ENCODE measurements at places on chromosomes 6 and 20.

DNA sequence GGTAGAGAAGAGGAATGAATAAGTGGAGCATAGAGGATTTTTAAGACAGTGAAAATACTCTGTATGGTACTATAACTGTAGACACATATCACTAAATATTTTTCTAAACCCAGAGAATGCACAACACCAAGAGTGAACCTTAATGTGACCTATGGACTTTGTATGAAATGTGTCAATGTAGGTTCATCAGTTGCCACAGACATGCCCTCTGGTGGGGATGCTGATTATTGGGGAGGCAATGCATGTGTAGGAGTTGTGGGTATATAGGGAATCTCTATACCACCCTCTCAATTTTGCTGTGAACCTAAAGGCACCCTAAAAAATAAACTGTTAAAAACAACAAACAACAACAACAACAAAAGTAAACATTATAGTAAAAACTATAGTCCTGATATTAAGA is 293.7 kb downstream of the RNF144B start:
- no peak for DNase-seq

- DNase-seq = peak; percentile 89
Observed at GRCh38 chr6:11381801-11382513, 149.5 kb upstream of the NEDD9 start.

DNA sequence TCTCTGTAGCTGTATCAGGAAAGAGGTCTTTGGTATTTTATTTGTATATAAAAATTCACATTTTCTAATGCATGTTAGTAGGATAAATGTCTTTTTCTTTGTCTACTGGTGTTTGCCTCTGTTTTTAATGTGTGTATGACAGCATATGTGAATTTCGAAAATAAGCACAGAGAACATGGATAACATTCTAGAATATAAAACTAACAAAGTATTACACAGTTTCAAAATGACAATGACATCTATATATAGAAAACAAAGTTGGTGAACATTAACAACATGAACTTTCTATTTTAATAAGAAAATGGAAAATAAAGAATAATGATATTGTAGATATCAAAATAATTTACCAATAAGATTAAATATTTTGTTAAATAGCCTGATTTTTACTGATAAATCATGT is 608.0 kb downstream of the COL12A1 start:
- no peak for DNase-seq

DNA sequence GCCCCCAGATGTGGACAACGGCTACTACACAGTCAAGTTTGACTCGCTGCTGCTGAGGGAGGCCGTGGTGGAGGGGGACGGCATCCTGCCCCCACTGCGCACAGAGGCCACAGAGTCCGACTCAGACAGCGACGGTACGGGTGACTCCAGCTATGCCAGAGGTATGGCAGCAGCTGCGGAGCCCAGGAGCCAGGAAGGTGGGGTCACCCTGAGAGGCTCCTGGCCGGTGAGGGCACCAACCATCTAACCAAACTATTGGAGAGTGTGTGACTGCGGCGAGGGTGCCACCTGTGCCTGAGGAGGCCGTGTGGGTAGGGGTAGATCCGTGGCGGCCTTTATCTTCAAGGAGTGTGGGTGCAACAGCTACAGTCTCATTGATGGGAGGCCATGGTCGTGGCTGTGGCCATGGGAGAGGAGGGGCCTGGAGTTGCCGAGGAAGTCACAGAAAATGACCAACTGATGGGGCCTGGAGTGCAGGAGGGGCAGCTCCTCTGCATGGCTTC is 2.8 kb upstream of the LIME1 start:
- no peak for DNase-seq

- no peak for DNase-seq
Observed at GRCh38 chr20:62183426-62184142, 756 bp downstream of the MTG2 start.

DNA sequence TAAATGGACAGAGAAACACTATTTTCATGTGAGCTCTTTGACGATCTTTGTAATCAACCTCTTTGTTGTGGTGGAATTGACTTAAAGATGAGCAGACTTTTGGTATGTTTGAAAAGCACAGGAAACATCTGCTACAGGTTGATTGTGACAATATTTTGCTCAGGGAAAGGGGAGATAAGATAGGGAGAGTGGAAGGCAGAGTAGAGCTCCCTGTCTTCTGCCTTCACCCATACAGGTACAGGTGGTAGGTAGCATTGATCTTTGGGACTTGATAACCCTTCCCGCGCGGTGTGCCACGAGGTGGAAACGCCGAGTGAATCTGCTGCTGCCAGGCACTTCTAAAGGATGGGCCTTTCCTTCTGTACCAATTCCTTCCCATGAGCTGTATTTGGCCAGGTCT is 183.6 kb downstream of the UTRN start:
- no peak for DNase-seq

GRCh38 chr6:43671011-43671800 is 16.4 kb downstream of the MRPS18A start:
- DNase-seq = no peak

DNA sequence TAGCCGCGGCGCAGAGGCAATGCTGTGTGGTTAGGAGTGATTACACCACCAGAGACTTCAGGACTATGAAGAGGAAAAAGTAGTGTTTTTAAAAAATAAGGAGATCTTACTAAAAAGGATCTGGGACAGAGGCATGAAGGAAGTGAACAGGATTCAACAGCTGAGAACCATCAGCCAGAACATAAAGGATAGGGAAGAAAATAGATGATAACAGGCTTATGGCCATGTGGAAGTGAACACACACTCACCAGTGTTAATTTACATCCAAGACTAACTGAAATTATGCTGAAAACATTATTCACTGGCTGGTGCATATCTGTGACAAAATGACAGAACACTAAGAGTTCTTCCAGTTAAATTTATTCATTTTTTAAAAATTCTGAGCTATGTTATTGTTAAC is 47.5 kb upstream of the BCLAF1 start:
- no peak for DNase-seq

DNA sequence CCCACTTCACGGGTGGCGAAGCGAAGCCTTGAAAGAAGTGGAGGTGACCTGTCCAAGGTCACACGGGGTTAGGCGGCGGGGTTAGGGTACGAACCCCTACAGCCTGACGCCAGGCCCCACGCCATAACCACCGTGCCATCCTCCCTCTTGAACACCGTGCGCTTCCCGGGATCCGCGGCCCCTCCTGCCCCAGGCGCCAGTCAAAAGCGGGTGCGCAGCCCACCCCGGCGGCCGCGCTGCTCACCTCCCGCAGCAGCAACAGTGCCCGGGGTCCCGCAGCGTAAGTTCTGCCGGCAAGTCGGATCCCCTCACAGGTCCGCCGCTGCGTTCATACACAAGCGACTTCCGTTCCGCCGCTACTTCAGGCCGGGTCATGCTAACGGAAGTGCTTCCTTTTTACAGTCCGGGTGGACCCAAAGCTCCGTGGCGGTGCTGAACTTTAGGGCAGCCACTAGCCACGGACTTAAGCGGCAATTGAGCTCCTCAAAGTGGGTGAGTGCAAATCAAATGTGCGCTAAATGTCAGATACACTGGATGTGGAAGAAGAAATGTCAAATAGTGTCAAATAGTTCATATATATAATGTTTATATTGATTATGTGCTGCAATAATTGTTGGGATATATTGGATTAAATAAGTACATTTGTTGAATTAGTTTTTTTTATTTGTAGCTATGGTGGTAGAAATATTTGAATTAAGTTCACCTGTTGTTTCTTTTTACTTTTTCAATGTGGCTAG is at the start of gene CDK5RAP1:
Gene CDK5RAP1 (minus strand): TSS at position 336 of the 737 bp plus-strand sequence. CDS start 4,455 bp downstream, outside the sequence.
- peak; percentile 59 for DNase-seq

DNA sequence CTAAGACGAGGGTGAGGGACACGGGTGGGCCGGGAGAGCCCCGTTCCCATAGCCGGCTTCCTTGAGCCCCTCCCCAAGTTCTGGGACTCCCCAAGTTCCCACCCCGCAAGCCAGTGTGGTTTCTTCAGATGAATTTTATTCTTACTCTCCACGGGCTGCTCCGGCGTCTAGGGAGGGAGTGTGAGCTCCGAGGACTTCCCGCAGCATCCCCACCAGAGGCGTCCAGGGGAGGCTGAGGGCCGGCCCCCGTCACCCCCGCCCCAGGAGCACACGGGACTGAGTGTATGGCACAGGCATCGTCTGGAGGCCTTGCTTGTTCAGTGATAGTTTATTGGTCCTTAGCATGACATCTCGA is 10.0 kb upstream of the SLC4A11 start:
- no peak for DNase-seq

- DNase-seq = no peak
Observed at GRCh38 chr20:49845060-49845459, 32.4 kb downstream of the SLC9A8 start.

- DNase-seq = no peak
Observed at GRCh38 chr6:167122827-167123657, at the start of gene CCR6. CCR6 (plus strand) TSS chr6:167123096; CDS start chr6:167136135, 13,039 bp downstream.

DNA sequence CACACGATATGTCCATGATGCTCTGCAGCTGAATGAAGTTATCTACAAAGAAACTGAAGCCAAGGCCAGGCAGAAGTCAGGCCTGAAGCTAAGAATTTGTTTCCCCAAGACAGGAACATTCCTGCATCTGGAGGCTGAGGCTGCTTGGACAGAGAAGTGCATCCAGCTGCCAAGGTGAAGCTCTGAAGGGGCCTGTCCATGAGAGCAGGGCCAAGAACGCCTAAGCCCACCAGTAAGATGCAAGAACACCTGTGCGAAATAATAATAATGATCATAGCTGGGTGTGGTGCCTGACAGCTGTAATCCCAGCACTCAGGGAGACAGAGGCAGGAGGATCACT is 37.7 kb upstream of the B4GALT5 start:
- DNase-seq = no peak

DNA sequence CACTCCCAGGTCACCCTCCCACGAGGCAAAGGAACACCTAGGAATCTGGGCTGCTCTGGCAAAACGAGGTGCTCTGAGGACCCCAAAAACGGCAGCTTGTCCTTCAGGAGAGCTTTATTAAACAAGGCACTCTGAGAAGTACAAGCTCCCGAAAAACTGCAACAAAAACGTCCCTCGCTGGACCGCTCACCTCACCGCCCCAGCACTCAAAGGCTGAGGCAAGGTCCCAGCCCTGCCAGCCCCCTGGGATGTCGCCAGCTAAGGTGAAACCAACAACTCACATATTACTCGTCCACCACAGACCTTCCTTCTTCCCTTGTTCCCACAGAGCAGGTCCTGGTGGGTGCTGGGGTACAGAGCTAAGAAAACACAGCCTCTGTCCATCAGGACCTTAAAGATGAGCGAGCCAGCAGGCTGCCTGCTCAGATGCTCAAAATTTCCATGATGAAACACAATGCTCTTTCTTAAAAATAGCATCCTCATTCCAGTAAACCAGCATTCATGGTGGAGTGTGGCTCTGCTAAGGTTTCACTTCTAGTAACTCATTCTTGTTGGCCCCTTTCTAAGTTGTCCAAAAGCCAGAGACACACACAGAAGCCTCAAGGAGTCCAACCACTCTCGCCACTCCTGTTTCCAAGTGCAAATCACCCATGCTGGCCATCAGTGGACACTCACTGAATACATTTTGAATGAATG is 35.9 kb downstream of the ATP9A start:
- DNase-seq = no peak

DNA sequence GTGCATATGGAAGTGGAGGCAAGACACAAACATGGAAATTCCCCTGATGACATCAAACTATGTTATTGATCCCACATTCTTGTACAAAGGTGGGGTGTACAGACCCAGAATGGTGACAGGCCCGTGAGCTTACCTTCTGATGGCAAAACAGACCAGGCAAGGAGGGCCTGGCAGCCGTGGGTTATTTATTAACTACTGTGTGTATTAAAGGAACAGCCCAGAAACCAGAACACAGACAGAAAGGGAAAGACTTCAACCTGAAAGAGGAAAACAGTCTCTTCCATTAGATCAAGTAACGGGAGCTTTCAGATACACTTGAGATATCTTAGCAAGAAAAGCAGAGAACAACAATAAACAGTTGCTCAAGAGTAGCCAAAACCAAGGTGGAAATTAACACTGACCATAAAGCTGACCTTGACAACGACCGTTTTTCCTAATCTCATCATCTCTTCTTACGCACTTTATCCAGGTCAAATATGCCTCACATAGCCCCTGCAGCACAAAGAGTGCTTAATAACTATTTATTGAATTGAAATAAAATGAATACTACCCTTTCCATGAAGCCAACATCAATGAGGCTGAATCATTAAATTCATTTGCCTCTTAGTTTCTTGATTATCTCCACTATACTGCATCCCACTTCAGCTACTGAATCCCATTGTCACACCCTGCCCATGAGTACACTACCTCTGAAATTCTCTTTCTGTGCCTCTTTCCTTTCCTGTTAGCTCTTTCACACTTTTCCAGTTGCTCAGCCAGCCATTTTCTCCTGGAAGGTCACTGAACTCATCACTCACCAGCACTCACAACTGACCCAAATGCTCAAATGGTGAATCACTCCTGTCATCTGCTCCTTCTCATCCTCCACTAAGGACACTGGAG is 67.4 kb downstream of the MOXD1 start:
- DNase-seq = no peak

DNA sequence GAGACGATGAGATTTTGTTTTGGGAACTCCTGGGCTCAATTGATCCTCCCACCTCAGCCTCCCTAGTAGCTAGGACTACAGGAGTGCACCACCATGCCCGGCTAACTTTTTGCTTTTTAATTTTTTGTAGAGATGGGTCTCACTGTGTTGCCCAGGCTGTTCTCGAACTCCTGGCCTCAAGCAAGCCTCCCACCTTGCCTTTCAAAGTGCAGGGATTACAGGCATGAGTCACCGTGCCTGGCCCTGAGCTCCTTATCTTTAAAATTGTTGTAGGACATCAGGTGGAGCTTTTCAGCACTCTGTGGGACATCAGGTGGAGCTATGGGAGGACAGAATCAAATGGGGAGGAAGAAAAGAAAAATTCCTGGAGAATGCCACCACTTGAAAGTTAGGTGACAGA is 12.7 kb downstream of the ACTR5 start:
- no peak for DNase-seq

DNA sequence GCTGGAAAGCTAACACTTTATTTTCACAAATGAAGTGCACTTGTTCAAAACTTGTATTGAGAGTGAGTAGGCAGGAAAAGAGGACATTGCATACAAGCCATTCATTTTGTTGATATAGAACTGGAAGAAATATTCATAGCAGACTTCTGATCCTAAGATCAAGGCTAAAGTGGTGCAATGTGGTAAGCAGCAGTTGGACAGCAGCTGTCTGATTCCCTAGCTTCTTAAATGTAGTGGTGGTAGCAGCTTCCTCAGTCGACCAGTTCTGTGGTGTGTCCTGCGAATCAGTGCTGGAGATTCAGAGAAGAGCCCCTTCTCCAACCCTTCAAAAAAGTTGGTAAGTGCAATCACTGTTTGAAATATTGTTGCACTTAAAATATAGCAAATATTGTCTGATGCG is 281.7 kb upstream of the GJE1 start:
- no peak for DNase-seq

All from bone marrow (tissue), 2 donors.